Activated naive CD4-positive, alpha-beta T cell treated with anti-CD3 and anti-CD28 coated beads for 36 hours (primary cell): ENCODE measurements at places on chromosomes 6 and 20.

- DNase-seq, result no peak
These were observed 10.1 kb downstream of the MTCH1 start for GRCh38 chr6:36976007-36976264.

DNA sequence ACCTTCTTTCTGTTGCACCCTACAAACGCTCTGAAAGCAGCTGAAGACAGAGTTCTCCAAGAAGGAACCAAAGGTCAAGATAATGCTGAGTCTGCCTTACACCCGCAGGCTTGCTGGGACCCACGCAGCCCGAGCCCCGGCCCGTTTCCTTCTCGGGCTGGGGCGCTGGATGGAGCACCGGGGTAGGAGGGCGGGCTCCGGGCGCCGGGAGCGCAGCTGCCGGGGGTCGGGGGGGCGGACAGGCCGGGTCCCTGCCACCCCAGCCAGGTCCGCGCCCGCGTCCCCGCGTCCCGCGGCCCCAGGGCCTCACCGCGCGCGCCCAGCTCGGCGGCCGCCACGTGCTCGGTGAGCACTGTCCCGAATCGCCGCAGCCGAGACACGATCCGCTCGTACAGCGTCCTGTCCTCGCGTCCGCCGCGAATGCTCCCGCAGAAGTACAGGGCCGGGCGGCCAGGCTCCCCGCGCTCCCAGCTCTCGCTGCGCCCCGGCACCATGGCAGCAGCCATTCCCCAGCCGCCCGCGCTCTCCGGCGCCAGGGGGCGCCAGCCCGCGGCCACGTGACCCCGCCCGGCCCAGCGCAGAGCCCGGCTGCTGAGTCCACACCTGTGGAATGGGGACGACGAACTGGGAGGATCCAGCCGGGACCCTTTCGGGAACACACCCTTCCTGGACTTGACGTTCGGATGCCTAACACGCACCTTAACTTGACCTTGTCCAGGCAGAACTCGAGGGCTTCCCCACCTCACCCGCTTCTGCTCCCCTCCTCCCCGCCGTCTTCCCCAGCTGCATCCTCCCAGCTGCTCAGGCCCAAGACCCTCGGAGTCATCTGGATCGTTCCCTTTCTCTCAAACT is at the start of gene DNPH1:
Gene DNPH1, minus strand, starts transcription at position 531 of the 852 bp plus-strand sequence. Its CDS starts 25 bp downstream, at position 506.
- DNase-seq, result peak; percentile 79

DNA sequence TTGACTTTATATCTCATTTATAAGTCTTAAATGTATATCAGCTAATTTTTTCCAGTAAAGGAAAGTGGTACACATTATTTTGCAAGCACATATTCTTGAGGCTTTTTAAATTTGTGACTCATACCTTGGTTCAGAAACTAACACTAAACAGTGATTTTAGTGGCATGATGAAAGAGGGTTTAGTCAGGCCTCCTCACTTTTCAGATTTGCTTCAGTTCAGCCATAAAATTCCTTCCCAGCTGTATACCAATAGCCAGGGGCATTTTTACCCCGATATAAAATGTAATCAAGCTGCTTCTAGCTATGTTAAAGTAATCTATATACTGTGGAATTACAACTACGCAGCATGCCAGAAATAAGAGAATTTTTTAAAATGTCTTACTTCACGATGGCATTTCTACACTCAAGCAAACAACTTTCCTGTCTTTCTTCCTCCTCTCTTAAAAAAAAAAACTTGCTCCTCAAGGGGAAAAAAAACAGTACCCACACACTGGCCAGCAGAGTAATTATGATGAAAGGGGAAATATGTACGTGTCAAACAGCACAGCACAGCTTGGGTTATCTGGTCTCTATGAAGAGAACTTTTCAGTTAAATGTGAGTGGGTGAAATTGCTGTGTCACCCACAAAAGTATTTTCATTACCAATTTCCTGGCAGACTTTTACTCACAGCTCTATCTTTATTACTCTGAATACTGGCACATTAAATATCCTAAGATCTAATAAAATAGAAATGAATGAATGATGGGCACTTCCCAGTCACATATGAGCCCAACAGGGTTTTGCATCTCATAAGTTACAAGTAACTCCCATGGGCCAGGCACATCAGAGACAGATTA is 244.8 kb upstream of the TENT5A start:
- no peak for DNase-seq

DNA sequence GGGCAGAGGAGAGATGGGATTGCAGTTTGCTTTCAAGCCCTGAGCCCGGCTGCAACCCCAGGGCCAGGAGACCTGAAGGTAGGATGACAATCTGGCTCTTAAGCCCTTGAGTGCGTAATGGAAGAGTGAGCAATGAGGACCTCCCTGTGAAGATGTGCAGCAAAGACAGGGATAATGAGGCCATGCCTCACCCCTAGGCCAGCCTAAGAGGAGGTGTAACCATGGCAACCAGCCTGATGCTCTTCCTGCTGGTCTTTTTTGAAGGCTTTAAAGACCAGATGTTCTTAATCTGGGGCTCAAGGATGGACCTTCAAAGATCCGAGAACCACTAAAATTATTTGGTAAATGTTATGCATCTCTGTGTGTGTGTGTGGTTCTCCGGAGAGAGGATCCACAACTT is 8.2 kb downstream of the ARHGAP40 start:
- DNase-seq, result no peak

DNA sequence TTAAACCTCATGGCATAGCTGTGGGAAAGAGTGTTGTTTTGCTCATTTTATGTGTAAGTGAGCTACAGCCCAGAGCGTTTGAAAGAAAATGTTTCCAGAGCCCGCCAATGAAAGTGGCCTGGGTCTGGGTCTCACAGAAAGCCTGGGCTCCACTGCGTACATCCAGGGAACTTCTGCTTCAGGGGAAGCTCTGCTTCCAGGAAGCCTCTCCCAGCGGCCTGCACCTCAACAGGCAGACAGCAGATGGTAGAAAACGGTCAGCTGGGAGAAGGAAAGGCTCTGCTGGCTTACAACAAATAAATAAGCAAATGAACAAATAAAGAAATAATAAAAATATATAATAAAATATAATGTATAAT is 270.5 kb upstream of the SUPT3H start:
- no peak for DNase-seq
